ENCODE measurements at places on chromosomes 7 and 10.

GRCh38 chr10:33376976-33377657 lies 42.6 kb upstream of the NRP1 start:
- ATAC-seq, result no peak

DNA sequence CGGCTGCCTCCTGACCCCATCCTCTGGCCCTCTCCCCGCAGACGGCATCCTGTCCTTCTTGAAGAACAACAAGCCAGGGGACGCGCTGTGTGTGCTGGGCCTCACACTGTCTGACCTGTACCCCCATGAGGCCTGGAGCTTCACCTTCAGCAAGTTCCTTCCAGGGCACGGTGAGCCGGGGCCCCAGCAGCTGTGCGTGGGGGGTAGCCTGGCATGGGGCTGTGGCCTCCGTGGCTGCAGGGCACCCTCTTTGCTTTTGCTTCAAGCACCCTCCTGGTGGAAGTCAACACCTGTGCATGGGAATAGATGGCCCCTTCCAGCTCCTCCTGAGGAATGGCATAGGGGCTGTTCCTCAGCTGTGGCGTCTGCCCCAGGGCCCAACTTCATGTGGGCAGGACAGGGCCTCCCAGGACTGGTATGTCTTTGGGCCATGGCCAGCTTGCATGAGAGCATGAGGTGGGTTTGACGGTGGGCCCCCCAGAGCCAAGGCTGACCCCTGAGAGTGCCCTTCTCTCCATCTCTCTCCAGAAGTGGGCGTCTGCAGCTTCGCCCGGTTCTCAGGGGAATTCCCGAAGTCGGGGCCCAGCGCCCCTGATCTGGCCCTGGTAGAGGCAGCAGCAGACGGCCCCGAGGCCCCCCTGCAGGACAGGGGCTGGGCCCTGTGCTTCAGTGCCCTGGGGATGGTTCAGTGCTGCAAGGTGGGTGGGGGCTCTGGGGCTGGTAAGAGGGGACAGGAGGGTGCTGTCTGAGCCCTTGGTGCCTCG lies 20.7 kb downstream of the AMZ1 start:
- no peak for ATAC-seq

- ATAC-seq, result no peak
Measured at GRCh38 chr10:128763588-128763987, 637.4 kb upstream of the MKI67 start.

- no peak for ATAC-seq
Measured at GRCh38 chr7:22934473-22935065, 79.4 kb downstream of the HYCC1 start.

GRCh38 chr7:2299131-2299829 lies 15.0 kb downstream of the SNX8 start:
- ATAC-seq, result peak; percentile 28

Data from gastroesophageal sphincter (tissue), 4 donors.